ENCODE measurements at places on chromosomes 7 and 10.
A peak's percentile ranks its signal among the peaks of the same experiment; 100 is the strongest.

GRCh38 chr10:11589738-11590137 lies 21.7 kb downstream of the USP6NL start:
- DNase-seq = no peak

DNA sequence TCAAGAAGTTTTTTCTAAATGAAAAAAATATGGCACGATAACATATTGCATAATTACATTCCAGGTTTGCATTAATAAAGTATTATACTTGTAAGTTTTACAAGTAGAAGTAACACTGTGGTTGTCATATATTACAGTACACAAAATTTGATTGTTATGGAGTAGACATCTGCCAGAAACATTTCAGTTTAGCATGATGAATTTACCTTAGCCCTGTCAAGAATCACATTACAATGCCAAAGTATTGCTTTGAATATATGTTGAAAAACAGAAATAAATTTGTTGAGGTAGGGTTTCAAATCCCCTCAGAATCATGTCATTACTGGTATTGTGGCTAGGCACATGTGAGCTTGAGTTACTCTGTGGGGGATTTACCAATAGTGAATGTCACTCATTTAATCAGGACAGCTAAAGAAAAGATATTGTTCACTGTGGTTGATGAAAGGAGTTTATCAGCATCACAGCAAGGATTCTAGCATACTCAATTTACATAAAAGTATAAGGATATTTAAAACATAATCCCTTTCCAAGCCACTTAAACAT lies 112.1 kb downstream of the MDFIC start:
- no peak for DNase-seq

- DNase-seq = no peak
These were observed 22.1 kb downstream of the CFAP46 start for GRCh38 chr10:132920101-132920925.

DNA sequence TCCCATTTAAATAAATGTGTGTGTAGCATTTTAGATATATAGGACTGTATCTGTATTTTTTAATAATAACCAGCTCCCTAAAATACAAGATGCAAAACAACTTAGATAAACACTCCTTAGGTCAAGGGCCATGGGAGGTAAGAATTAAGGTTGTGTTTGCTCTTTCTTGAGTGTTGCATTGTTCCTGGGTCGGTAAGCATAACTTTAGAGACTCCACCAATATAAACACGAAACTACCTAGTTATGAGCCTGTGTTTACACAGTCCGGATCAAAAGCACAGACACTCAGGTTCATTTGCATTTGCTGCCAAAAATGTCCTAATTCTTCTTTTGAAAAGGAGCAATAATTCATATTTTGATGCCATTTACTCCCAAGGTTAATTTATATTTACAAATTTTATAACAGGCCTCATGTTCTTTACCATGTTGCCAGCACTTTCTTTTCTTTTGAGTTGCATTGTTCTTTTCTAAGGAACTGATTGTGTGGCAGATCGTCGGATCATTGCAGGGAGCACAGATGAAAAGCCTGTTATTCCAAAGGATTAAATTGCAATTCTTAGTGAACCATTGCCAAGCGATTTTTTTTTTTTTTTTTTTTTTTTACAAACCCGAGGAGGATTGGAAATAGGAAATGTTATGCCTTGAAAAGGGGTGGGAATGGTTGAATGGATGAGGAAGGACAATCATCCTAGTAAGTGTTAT lies 45.8 kb upstream of the GLCCI1 start:
- DNase-seq = no peak

DNA sequence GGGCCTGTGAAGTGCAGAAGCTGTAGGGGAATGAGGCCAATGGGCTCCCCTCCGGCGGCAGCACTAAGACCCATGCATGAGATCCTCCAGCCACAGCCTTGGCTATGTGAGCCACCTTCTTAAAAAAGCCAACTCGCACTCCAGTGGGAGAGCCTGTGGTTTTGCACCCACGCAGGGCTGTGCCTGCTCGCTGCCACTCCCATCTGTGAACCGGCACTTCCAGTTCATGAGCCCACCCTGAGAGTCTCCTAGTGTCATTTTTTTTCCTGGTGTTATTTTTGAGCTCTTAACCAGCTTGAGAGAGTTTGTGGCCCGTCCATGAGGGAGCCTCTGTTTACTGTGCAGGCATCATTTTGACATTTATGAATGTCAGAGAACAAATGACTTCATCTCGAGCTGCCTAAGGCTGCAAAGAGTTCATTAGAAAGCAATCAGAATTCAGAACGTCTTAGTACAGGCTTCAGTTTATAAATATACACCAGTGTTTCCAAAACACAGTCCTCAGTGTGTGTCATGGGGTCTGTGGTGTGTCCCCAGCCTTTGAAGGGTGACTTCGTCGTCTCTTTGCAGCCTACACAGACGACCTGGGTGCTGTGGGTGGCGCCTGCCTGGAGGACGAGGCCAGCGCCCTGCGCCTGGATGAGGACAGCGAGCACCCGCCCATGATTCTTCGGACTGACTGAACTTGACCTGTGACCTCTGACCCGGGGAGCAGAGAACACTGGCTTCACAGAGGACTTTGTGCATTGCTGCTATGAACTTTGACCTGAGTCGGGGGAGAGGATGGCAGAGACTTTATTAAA lies 40.4 kb downstream of the WIPI2 start:
- no peak for DNase-seq

- no peak for DNase-seq
These were observed 16.0 kb downstream of the SEMA3C start for GRCh38 chr7:80902716-80903308.

- no peak for DNase-seq
These were observed 86.7 kb downstream of the ZNF33B start for GRCh38 chr10:42551582-42552187.

DNA sequence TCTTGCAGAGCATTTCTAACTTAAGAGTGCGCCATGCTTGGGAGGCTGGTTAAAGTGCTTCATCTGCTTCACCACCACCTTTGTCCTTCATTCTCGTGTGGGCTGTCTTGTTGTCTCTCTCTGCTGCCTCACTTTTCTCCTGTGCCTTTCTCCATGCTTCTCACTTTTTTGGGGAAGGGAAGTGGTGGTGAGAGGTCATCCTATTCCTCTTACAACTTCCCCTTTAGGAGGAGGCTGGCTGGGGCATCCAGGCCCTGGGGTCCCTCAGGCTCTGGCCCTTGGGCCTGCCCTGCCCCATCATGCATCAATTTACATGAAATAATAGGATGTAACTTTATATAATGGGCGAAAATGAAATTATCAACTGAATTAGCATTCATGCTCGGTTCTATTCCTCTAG lies 39.9 kb upstream of the PIP4K2A start:
- DNase-seq = no peak

DNA sequence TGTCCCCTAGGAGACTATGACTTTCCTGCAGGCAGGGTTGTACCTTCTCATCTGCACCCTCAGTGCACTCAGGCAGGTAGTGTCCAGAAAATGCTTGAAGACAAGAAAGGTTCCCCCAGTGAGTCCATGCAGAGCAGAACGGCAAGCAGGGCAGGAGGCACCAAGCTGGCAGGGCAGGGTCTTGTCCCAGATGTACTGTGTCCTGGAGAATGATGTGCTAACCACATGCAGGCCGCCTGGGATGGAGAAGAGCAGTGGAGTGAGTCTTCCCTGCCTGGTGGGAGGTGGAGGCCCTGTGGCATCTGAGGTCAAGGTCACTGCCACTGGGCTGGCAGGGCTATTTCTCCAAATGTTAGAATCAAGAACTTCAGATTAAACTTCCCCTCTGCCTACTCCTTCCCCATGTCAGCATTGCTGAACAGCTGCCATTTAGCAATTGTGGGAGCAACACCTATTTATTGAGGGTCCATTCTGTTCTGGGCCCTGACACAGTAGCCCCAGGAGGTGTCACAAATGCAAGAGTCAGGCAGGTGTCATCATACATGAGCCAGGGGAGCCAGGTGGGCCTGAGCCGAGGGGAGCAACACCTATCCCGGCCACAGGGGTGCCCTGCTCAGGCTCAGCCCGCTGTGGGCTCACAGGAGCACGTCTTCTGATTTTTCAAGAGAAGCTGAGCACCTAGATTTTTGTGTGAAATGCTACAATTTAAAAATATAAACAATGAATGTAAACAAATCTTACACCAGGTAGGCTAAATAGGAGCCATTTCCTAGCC lies 34.1 kb downstream of the PTPRE start:
- DNase-seq = no peak

GRCh38 chr7:6306471-6306870 lies 34.0 kb upstream of the CYTH3 start:
- DNase-seq = no peak

GRCh38 chr7:70693686-70694433 lies 438.1 kb upstream of the GALNT17 start:
- peak; percentile 39 for DNase-seq

DNA sequence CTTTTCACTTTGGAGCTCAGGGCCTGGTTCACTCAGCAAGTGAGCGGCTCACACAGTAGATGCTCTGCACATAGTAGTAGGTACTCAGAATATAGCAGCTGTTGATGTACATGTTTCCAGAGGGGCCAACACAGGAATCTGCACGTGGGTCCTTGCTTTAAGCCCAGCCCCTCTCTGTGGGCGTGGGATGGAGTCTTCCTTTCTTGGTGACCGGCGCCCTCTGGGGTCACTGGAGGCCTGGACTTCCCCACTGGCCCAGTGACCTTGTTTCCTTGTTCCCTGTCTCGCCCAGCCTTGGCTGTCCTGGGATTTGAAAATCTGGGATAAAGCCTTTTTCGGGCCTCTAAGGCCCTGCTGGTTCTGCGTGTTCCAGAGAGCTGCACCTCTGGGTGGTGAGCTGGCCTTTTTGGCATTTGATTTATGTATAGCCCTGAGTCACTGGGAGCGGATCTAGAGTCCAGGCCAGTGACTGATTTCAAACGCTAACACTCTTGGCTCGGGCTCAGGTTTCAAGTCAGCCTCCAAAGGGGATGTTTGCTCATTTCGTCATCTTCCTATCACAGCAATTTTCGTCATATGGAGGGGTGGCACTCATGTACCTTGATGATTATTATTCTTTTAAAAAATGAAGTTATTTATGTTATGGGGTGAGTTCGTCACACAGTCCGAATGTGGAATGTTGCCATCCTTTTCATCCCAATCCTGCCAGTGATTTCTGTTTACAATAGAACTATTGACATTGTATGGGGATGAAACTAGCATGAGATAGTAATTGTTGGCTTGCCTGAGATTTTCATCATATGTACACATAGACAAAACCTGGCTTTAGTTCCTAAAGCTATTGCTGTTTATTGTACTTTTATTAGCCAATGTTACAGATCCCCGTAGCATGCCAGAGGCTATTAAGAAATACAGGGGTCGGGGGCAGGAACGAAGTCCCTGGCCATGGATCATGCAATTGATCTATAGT lies 65.5 kb downstream of the CUX1 start:
- DNase-seq = no peak

DNA sequence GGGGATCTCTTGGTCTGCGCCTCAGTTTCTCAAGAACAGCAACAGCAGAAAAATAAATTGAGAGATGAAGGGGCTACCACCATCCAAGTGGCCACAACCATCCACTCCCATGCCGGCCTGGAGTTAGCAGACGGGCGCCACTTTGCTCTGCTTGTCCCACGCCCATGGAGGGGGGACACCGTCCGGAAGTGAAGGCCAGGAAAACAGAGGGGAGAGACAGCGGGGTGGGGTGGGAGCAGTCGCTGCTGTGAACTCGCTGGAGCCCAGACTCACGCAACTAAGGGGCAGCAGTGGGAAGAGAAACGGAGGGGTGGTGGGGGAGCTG lies 135.4 kb downstream of the KIF20B start:
- DNase-seq = no peak

DNA sequence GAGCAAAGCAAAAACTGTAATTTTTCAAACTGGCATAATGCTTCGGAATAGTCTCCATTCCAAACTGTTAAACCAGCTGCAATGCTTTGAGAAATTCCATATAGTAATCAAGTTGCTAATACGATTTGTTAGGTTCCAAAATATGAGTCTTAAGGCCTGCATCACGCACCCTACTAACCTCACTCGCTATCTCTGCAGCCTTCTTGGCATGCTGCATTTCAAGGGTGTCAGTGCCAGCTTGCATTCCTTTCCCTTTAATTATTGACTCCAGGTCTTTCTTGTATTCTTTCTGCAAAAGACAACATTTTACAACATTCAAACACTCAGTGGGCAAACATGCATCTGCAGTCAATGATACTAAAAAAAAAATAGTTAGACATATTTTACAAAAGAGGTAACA lies 61.8 kb downstream of the NEBL start:
- DNase-seq = no peak

- DNase-seq = no peak
These were observed 41.3 kb downstream of the ST7 start for GRCh38 chr7:116994611-116995010.

DNA sequence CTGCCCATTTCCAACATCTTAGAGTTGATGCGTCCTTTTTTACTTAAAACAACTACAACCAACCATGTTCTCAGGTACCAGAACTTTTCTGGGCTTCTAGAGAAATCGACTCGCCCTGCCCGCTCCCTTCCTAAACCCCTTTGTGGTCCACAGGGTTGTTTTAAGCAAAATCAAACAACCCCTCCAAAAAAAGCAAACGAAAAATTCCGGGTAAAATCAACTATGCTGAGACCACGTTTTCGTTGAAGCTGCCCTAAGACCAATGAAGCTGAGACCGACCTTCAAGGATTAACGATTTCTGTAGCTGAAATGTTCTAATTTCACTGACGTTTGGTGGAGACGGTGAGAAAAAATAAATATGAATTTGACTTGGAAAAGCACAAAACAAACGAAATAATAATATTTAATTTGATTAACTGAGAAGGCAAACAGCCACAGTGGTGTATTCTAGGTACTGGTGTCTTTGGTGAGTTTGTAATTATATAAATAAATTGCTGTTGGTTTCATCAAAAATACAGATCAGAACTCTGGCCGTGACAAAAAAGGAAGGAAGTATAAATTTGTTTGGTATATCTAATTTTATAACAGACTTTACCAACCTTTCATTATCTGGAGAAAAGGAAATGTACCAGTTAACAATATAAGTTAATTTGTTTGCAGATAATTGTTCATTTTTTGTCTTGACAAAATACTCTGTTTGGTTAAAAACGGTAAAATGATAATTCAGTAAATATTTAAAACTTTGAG lies 4.7 kb upstream of the IGF2BP3 start:
- DNase-seq = no peak

- no peak for DNase-seq
These were observed 224.5 kb upstream of the SEMA3E start for GRCh38 chr7:83873459-83873858.

DNA sequence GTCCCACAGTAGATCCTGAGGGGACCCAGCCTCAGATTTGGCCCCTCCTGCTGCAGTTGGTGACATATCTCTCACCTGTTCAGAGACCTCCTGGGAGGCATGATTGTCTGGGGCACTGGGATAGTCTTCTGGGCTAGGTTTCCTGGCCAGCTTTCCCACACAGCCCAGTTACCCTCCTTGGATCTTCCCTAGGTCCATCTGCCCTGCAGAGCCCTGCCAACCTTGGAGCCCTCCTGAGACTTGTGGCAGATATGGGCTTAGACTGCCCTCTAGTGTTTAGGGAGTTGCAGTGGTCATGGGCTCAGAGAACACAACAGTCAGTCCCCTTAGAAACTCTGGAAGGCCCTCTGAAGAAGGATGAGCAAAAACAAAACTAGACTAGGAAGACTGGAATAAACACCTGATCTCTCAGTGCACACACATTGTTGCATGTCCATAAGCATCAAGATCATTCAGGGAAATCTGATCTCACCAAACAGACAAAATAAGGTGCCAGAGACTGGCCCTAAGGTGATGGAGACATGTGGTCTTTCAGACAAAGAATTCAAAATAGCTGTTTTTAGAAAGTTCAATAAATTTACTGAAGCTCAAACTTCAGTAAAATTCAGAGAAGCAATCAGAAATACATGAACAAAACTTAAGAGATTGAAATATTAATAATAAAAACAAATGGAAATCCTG lies 324.6 kb downstream of the ATRNL1 start:
- DNase-seq = no peak

GRCh38 chr10:75611993-75612372 lies 180.6 kb downstream of the LRMDA start:
- no peak for DNase-seq
